ENCODE measurements at places on chromosomes 12 and 14.

DNA sequence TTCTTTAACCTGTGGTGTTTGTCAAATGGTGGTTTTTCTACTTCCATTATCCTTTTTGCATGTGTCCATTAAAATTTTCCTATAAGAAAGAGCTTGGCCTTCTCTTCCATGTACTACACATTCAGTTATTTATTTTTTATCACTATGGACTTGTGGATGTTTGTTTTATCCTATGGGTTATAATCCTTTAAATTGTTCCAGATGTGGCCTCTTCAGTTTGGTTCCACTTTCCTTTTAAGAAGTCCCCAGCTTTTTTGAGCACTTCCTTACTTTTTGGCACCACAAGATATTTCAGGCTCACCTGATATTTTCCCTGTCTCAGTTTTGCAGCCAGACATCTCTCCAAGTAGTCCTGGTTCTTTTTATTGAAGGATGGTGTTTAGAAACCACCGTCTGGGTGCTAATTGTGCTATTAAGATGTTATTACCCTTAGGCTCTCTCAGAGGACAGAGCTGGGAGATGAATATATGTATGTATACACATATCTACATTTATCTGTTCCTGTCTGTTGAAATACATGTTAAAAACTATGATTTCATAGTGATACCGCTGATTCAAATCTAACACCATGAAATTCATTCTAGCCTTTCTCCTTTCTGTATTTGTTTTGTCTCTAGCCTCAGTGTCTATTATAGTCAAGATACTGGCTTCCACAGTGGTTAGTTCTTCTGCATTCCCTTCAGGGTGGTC, 408.5 kb upstream of the RGS6 start:
- DNase-seq: no peak

- no peak for DNase-seq
Observed at GRCh38 chr14:99213527-99213971, 58.4 kb downstream of the BCL11B start.

DNA sequence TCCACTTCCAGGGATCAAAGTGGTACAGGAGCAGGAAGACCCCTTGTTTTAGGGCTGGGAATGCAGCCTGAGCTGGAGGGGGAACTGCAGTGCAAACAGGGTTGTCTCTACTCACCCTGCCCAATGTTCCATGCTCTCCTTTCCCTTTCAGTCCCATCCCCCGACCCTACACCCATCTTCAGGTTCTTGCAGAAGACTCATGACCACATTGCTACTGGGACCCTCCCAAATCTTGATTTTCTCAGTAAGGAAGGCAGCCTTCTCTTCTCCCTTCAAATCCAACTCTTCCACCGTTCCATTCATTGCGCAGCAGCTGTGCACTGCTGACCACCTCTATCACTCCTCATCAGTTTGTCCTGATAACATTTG, 1.9 kb downstream of the SERPINA11 start:
- DNase-seq: no peak

- no peak for DNase-seq
Observed at GRCh38 chr14:66482873-66483272, 3.3 kb upstream of the CCDC196 start.

DNA sequence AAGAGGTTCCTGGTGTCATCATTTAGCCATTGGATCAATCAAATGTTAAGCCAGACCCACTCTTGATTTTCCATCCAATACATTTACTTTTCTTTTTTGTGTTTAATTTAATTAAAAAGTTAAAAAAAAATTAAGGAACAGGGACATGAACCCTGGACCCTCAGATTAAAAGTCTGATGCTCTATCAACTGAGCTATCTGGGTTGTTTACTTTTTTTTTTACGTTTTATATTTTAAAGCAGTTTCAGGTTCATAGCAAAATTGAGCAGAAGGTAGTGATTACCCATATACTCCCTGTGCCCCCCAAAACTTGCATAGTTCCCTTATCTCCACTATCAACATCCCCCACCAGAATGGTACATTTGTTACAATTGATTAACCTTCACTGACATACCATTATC, 3.0 kb upstream of the ACOT4 start:
- DNase-seq: no peak

DNA sequence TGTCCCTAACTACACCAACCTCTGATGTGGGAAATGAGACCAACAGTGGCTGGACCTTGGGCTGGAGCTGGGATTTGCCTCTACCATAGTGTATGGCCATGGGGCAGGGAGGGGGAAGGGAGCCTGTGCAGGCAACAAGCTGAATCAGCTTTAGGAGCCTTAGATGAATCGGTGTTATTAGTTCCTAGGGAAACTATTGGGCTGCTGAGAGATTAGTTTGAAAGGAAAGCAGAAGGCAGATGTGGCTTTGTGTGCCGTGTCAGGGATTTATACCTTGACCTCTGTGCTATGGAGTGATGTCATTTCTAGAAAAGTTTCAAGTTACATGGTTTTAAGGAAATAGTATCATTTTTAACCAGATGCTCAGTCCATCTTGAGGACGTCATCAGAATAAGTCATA, 19.5 kb upstream of the GAS2L3 start:
- no peak for DNase-seq

DNA sequence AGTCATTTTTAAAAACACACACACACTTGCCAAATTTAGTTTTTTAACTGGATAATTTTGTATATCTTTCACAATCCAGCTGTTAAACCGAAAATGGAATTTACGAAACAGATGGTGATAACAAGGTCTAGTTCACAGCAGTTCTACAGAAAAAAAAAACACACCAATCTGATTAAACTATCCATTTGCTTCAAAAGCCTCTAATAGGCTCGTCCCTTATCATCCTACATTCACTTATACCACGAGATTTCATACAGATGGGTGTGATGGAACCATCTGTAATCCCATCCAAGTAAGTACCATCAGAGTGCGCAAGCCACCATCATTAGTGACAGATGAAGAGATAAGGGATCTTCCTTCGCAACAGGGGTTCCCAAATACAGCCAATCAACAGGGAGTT, 20.1 kb downstream of the GCH1 start:
- DNase-seq: no peak

GRCh38 chr14:80491131-80491530, 279.8 kb upstream of the DIO2 start:
- DNase-seq: no peak

- DNase-seq: no peak
Observed at GRCh38 chr12:2879853-2880252, 2.8 kb downstream of the RHNO1 start.

DNA sequence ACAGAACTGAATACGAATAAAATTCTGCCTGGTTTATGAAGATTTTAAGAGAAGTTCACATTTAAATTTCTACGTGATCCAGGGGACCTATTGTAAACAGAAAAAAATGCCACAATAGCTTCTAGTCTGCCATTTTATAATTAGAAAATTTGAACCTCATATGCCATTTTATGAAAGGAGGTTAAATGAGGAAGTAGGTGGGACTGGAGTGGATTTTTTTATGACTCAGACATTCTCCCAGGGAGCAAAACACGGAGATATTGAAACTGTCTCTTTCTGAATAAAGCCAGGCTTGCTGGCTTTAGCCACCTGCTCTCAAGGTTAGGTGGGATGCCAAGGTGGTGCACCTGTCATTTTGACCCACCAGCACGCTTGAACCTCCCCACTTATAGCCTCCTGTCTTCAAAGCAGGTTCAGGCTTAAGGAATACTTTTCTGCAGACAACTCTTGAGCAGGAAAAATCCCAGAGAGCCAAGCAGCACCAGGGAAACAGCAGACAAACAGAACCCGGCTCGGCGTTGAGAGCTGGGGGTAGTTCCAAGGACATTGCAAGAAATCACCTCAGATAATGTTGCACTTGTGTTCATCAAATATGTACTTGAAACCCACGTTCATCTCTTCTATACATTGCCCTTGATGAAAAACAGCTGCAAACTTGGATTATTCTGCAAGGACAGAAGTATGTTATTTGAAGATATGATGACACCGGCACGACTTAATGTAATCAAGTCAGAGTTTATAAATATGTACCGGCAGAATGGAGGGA, 203.7 kb downstream of the PPM1H start:
- no peak for DNase-seq

GRCh38 chr12:94174576-94174975, 26.2 kb downstream of the PLXNC1 start:
- DNase-seq: no peak

DNA sequence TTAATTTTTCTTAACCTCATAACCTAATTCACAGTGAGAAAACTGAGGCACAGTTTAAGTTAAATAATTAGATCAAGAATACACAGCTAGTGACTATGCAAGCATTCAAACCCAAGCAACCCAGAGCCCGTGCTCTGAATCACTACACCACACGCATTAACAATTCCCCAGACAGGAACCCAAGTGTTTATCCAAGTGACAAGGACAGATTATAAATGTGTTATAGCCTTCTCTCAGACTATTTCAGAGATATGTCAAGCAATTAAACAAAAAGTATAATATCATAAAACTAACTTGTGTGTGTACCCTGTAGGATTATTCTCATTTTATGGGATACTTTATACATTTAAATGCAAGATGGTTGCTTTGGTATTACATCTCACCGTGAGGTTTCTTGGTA, 43.8 kb downstream of the MED13L start:
- DNase-seq: no peak

GRCh38 chr12:88530868-88531267, 49.4 kb downstream of the KITLG start:
- DNase-seq: no peak

GRCh38 chr12:124828264-124829007, 35.2 kb downstream of the SCARB1 start:
- DNase-seq: no peak

DNA sequence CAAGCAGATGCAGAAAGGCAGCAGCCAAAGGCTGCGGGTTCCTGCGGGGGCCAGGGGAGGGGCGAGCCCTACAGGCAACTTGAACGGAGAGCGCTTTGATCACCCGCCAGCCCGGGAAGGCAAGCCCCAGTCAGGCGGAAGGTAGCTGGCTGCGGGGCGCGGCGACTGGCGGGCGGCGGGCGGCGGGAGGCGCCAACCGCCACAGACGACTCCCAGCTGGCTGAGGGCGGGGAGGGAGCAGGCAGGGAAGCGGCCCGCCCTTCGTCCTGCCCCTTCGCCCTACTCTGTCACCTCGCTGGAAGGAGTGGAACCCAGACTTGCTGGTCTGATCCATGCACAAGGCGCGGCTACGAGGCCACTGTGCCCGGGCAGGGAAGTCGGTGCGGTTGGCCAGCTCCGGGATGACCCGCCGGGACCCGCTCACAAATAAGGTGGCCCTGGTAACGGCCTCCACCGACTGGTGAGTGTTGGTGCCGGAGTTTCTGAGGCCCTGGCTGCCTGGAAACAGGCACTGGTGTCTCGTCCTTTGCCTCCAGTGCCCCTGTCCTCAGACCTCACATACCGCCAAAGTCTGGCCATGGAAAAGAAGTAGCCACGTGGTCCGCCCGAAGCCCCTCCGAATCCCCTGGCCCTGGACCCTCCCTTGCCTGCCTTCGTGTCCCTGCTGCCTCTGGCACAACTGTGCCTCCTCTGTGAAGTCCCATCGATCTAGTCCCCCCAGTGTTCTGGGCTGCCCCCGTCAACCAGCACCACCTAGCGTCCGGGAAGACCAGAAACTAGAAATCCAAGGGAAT, 15.4 kb upstream of the CARMIL3 start:
- peak; percentile 62 for DNase-seq

DNA sequence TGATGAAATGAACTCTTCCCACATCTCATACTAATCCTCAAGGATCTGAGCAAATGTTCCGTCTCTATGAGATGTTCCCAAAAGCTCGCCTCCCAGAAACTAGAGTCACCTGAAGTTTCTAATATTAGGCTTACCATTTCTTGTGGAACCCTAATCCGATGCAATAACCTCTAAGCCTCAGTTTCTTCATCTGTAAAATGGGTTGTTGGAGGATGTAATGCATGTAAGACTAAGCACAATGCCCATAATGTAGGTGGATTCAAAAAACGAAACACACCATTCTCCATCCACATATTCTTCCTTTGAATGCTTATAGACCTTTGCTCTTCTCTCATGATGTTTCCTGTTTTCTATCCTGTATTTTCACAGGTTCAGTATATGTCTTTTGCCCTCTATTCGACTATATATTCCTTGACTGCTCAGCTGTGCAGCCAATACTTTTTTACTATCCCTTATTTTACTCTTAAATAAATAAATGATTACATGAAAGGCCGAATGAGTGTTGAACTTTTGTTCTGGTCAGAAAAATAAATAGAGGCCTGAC, 307.3 kb upstream of the G2E3 start:
- no peak for DNase-seq
